ENCODE measurements at places on chromosomes 7 and 10. TPM values are rescaled to one million over a fixed set of nuclear protein-coding genes. Genes with fewer than 3 reads are reported as not detected.

Gene EMX2
- 0.95 TPM for total RNA-seq

Gene NPTX2
- total RNA-seq, result 7.2 TPM

Gene AKR1C1
- total RNA-seq, result 27.8 TPM

DNA sequence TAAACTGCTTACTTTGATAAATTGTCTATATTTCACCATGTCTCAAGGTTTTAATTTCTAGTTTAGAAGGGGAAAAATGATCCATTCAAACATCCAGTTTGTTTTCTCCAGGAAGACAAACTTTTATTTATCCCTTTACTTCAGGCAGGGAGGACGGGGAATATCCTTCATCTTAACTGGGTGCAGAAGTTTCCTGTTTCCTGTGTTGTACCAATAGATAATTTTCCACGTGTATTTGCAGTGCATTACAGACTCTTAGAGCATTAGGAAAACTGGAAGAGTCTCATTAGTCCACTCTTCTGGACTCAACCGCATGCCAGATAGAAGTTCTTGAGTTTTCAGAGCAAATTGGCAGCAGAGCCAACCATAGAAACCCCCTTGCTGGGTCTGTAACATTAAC, 39.4 kb upstream of the PIP4K2A start:
- DNase-seq, result no peak

DNA sequence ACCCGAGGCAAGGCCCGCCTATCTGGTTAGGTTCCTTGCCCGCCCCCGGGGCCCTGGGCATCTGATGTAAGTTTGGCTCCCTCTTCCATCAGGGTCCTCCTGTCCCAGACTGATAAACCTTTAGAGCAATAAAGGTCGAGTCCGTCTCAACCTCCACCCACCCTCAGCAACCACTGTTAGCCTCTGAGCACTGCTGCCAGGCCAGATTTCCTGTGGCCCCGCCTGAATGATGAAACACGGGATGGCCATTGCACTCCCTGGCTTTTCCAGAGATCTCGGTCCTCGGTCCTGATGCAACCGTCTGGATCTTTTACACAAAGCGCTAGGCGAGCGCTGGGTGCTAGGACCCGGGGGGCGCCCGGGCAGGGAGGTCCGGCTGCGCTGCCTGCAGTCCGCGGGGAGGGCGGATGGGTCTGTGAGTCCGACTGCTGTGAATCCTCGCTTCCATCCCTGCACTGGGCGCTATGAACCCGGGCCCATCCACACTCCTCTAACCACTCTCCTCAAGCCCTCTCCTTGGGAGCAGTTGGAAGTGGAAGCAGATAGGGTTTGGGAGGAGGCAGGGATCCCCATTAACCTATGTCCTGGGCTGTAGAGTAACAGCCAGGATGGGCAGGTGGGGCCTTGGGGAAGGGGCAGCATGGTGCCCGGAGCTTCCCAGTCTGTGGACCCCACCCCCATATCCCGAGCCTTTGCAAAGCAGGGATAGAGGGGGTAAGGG, 875 bp upstream of the DDIT4 start:
- peak; percentile 84 for DNase-seq

DNA sequence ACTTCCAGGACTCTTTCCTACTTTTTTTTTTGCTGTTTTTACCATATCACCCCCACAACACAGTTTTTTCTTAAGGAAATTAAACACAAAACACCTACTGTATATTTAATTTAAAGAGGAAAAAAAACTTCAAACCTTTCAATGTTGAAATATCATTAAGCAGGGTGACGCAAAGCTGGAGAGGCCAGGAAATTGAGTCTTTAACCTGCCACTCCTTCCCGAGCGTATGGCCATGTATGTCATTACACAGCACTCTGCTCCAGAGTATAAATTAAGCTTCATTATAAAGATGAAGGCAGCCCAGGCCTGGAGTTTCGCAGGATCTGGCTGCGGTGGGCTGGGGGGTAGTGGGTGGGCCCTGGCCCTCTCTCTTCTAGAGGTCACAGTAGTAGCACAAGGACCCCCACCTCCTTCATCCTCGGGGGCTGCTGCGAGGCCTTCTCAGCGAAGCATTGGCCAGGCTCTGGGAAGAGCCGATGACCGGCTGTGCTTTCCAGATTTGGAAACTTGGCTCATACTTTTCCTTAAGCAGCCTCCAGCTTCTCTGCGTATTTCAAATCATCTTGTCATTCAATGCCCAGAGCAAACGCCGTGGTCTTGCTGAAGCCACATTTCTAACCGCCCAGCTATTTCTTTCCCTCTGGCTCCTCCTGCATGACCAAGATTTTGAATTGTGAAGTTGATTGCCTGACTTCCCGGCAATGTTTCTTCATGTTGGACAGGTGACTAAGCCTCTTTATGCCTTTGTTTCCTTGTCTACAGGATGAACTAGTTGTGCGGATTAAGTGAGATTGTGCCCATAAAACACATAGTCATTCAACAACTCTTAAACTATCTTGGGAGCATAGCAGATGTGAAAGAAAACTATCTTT, 765.1 kb downstream of the SUGCT start:
- DNase-seq, result no peak

DNA sequence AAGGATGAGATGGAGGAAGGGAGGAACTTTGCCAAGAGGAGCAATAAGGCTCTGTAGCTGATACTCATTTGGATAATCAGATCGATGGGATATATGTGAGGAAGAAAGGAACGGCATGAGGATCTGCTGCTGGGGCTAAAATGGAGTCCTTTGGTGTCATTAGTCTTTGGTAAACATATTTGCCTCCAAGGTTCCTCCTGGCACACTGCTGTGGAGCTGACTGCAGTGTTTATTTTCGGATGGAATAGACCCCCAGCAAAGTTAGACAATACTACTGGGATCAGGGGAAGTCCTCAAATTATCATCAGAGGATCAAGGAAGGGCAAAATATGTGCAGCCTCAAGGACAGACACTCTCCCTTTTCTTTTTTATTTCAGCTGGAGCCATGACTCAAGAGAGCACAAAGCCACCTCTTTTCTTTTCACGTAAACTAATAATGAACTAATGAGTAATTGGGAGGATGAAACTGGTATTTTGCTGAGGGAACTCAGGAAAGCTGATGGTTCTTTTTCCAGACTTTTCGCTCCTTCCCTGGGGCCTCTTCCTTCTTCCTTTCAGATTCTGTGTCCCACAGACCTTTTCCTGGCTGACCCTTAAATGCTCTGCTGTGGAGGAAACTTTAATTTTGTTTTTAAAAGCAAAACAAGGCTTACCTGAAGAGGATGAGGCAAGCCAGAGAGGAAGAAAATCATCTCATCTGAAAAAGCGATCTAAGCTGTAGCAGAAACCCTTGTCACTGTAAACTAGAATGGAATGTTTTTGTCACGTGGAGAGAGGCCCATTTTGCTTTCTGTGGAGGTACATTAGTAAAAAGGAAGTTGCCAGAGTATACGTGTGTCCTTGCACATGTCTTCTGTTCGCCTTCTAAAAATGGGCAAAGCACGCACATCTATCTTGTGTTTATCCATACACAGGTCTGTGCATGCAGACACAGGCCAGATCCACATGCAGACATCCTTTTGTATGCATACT, 33.3 kb downstream of the LRMDA start:
- peak; percentile 53 for DNase-seq

GRCh38 chr10:88049204-88049603, 185.8 kb downstream of the PTEN start:
- no peak for DNase-seq

GRCh38 chr10:29285624-29286051, 3.2 kb upstream of the LYZL1 start:
- DNase-seq, result no peak

GRCh38 chr10:80583685-80584084, 46.0 kb downstream of the SH2D4B start:
- no peak for DNase-seq

DNA sequence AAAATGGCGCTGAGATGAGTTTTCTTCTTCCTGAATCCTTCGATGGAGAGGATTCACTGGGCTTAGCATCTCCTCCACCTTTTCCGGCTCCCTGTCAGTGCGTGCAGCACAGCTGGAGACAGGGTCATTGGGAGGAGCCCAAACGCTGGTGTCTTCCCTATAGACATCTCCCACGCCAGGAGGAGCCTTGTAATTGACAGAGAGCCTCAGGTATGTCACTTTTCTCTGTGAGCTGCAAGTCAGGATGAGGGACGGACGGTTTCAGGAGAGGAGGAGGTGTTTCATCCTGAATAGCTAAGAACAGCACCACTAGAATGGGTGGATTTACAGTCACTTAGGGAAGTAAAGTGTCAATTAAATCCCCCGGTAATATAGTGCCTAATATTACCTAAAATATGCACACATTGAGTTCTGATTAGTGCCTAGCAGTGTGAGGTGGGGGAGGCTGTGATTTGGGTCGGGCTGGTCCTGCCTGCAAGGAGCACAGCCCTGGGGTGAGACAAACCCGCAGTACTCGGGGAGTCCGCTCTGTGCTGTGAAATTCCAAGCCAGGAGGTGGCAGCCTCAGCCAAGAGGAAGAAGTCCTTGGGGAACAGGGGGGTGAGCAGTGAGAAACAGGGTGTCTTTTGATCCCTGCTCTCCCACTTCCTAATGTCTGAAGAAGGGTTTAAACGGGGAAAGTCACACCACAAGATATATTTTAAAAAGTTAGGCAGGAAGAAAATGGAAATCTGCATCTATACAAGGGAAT, 28.2 kb downstream of the IL15RA start:
- no peak for DNase-seq

DNA sequence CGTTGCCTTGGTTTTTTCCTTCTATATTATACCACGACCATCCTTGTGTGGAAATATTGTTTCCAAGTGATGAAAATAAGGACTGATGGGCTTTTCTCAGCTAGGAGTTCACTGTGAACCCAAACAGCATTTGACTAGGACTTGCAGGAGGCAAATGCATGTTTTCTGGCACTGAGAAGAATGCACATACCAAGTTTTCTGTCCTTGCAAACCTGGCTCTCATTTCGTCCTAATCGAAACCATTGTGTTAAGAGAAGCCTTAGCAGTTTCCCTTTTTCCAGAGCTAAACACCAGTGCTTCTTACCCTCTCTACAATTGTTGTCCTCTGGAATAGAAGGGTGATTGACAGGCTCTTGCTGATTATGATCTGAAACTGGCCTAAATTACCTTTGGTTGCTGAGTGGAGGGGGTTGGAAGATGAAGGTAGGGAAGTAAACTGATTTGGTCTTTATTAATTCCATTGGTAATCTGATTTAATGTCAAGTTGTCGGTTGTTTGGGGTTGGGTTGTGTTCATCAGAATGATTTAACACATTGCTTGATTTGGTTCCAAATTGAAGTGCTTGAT, 33.1 kb upstream of the ELMO1 start:
- no peak for DNase-seq

DNA sequence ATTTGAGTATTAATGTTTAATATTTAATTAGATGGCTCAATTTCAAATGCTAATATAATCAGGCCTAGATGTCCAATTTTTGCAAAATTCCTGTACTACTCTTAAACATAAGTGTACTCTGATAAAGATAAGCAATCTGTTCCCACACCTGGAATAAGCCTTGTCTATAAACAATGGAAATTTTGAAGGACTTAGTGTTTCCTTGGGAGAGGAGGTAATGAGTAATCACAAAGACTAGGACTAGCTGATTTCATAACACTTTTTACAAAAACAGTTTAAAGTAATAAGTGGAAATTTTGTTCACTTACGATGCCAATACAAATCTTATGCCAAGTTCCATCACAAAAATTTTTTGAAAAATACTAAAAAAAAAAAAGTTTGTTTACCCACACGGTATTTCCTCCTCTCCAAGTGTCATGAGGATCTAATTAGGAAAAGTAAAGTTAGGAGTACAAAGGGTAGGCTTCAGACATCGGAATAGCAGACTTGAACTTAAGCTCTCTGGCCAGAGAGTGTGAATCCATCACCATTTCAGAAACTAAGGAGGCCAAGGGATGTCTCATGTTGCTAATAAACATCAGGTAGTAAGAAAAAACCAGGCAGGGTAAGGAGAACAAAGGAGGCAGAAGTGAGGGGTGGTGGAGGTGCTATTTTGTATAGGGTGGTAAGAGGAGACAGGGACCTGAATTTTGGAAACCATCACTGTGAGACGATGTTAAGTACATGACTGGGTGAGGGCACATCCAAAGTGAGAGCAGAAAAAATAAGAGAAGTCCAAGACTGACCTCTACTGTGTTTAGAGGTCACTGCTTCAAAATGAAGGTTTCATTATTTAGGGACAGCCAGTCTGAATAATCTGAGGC, 61.3 kb downstream of the RAPGEF5 start:
- no peak for DNase-seq

DNA sequence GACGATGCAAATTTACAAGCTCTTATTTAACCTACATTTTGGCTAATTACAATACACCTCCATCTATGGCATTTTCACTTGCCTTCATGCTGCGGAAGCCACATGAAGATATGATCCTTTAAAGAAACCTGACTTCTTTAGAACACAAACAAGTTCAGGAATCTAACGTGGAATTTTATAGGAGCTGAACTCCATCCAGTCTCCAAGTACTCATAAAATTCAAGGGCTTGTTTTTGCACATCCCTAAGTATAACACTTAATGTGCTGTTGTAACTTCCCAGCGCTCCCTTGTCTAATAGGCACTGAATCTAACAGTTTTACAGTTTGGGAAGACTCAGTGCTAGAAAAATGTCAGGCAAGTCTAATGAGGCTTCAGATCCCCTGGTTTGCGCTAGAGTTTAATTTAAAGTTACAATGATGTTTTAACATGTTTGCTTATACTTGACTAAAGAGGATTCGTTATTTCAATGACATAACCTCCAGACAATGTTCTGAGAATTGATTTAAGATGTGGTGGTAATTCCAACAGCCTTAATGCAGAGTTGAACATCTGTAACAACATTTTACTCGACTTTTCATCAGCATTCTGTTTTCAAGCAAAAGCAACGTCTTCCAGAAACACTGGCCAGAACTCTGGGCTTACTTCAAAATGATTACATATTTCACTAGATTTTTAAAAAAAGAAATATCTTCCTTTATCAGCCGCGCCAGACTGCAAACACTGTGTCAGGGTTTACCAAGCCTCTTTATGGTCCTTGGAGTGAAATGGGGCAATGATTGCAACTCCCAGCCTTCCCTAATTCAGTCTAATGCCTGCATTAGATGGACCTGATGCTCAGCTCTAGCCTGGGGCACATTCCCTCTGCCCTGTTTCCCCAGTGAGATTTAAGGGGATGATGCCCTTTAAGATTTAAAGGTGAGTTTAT, 664.3 kb downstream of the KCNMA1 start:
- DNase-seq, result peak; percentile 68

- DNase-seq, result no peak
These were observed 30.5 kb downstream of the CFAP43 start for GRCh38 chr10:104201636-104202035.

DNA sequence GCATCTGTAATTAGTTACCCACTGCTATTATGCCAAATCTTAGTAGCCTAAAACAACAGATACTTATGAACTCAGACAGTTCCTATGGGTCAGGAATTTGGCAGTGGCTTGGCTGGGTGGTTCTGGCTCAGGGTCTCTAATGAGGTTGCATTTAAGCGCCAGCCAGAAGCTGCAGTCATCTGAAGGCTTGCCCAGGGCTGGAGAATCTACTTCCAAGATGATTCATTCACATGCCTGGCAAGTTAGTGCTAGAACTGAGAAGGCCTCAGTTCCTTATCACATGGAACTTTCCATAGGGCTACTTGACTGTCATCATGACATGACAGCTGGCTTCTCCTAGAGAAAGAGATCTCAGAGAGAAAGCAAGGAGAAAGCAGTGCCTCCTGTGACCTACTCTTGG, 121.3 kb downstream of the AVL9 start:
- DNase-seq, result no peak
